ENCODE measurements at places on chromosomes 5 and 9. TPM values are rescaled to one million over a fixed set of nuclear protein-coding genes. Genes with fewer than 3 reads are reported as not detected.

GRCh38 chr9:132935026-132935425 is 9.4 kb downstream of the TSC1 start:
- DNase-seq = no peak

GRCh38 chr9:35529161-35529823 is 39.4 kb downstream of the RUSC2 start:
- DNase-seq = no peak

- no peak for DNase-seq
Measured at GRCh38 chr5:61052882-61053281, 107.9 kb downstream of the NDUFAF2 start.

The EPB41L4B gene
- 0.34 TPM for total RNA-seq
